Breast epithelium (tissue), 4 donors: ENCODE measurements at places on chromosomes 2 and 18. TPM values are rescaled to one million over a fixed set of nuclear protein-coding genes. Genes with fewer than 3 reads are reported as not detected.

- DNase-seq = no peak
Measured at GRCh38 chr2:30780776-30781330, 26.4 kb downstream of the CAPN13 start.

- DNase-seq = no peak
Measured at GRCh38 chr2:219073413-219074129, 12.8 kb upstream of the IHH start.

DNA sequence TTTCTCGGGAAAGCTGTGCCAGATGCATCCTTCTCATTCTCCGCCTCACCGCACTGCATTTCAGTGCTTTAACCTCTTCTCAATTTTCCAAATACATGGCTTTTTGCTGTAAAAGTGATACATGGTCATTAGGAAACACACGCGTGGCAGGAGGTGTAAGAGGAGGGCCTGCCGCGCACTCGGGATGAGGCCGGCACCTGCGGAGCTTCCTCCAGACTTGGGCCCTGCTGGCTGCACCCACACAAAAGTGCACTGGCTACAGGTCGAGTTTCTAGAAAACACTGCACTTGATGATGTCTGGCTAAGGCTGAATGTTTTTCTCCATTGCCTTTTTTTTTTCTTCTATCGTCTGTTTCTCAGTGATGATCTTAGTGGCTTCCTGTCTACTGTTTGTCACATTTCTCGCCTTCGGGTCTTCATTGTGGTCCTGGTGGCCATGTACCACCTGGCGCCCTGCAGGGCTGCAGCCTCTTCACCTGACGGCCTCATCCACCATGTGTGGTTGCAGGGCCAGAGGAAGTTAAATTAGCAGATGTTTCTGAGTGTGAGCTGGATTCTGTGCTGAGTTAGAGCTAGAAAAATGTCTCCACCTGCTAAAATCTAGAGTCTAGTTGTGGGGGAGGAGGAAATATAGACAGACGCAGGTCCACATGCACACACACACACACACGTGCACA, 7.6 kb downstream of the KCNG2 start:
- no peak for DNase-seq

GATA6 gene
- total RNA-seq = 11.1 TPM

MFSD2B gene
- total RNA-seq = not detected

DNA sequence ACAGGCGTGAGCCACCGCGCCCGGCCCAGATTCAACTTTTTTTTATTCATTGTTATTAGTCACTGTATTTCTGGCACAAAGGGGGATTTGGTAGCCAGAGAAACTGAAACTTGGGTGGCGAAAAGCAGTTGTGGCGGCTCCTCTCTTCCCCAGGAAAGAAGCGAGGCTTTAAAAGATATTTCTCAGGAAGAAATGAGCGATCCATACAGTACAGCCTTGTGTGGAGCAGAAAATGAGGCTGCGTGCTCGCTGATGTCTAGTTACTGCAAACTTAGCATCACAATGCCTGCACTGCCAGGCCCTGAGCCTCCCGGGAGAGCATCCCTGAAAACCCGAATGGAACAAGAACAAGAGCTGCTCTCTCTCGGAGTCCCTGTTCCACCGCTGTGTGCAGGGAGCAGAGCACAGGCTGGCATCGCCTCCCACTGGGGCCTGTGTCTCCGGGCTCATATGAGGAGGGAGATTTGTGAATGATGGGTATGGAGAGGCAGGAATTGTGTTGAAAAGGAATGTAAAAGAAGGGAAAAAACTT, 234.0 kb downstream of the ZNF516 start:
- no peak for DNase-seq

- no peak for DNase-seq
Measured at GRCh38 chr18:57077786-57078552, 68.9 kb upstream of the BOD1L2 start.

KCNG2 gene
- 1.6 TPM for total RNA-seq

DNA sequence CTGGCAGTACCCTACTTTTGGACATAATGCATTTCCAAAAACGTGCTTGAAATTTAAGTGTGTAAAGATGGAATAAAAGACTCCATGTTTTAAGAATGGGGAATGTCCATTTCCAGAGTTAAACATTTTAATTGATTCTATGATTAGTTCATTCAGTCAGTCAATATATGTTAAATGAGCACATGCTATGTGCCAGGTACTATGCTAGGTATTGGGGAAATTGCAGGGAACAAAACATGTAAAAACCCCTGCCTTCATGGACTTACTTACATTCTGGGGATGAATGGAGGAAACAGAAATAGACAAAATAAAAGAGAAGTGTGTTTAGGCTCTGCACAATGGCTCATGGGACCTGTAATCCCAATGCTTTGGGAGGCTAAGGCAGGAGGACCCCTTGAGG, 288.6 kb downstream of the MTX2 start:
- no peak for DNase-seq

DNA sequence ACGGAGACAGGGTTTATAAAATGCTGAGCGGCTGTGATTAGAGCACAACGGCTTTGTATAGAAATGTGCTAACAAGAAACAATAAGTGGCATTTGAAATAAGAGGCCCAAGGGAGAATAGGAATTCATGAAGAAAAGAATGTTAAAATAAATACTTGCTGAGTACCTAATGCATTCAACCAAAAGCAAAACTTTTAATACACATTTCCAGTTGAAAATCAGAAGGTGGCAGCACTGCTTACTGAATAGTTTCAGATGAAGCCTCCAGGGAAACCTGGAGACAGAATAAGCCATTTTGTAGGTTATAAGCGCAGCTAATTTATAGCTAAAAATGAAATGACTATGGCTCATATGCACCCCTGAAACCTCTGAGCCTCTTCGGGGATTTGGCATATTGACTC, 286.6 kb downstream of the DPP10 start:
- no peak for DNase-seq

KLF11 gene
- 27.5 TPM for total RNA-seq

DNA sequence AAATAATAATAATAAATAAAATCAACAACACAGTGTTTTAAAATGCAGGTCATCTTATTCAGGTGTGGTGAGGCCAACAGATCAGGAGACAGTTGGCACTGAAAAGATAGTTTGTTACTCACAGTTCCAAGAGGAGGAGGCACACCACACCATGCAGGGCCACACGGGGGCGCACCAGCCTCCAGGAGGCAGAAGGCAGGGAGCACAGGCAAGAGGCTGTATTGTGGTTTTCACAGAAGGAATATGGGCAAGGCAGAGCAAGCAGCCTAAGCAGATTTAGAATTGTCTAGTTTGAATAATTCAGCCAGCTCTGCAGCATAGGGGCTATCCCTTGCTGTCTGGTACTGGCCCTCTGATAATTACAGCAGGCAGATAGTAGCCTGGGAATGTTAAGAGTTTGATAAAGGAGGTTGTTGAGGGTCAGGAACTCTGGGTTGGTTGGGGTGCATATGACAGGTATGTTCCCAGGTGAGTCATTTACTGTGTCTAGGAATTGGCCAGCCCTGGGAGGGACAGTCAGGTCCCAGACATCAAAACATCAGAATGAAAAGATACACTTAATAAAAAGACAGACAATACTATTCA, 31.3 kb downstream of the KIAA2012 start:
- DNase-seq = no peak

UGT1A5 gene
- total RNA-seq = not detected

GRCh38 chr2:161423421-161424393, 7.6 kb downstream of the TBR1 start:
- DNase-seq = no peak

GRCh38 chr2:240787521-240788472, 32.2 kb downstream of the KIF1A start:
- no peak for DNase-seq

DNA sequence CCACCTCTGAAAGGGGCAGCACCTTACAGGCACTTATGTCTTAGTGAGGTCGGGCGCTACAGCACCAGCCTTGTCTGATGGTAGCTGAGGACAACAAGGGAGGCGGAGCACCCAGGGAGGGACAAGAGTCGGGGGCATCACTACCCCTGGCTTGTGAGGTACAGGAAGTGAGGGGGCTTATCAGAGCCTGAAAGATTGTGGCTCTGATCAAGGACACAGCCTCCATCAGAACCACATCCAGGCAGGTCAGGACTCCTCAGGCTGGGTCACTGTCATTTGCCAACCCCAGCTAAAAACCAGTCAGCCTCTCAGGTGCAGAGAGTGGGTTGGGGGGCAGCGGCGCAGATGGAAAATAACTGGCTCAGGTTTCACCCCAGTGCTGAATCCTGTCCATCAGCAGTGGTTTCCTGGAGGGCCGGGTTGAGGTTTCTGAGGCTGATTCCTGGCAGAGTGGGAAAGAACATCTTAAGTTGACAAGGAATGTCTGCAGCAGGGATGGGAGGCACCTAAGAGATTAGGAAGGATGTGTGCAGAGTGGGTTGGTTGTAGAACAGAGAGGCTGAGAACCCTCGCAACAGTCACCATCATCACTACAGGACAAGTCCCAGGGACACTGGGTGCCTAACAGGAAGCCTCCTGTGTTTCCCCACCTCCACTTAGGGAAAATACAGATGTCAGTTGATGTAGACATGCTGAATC, 45.3 kb downstream of the FBLN7 start:
- DNase-seq = no peak

DNA sequence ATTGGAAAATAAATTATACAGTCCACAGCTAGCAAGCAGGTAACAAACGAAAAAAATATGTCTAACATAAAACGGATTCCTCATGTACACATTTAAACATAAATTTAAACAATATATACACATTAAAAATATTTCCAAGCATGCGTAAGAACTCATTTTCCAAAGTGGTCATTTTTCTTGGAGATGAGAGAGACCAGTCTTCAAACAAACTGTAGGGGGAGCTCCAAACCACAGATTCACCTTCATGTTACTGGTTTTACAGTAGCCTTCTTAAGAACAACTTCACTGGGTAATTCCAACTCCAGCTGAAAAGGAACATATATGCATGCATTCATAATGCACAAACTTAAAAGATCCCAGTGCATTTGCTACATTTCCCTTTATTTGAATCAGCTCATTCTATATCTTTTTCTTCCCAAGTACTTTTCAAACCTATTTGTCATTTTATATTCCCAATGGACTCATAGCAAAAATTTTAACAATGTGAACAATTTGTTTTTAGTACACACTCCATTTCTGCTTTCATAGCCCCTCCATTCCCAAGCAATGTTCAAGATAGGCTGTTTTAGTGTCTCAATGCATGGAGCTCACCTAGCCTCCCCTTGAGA, 4.7 kb upstream of the STAMBP start:
- DNase-seq = no peak

DNA sequence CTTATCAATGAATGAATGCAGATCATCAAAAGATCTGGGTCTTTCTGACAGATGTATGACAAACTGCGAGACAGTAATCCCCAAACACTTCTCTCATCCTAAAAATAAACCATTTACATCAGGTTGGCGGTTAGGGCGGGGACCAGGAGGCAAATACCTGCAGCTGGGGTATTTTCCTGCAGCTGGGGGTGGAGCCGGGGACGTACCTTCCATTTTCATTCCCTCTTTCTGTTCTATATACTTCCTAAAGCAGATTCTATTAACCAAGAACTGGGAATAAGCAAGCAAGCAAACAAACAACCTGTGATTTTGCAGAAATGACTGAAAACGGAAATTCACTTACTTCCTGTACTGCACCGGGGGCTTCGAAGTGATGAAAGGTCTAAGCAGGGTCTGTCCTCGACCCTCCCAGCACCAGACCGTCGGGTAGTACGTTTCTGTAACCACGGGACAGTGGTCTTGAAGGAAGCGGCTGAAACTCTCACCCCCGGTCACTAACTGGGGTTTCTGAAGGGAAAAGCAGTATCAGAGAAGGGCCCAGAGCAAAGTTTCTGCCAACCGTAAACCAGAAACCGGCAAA, 1.2 kb downstream of the ABHD3 start:
- no peak for DNase-seq

LAMA1 gene
- 10.2 TPM for total RNA-seq

DNA sequence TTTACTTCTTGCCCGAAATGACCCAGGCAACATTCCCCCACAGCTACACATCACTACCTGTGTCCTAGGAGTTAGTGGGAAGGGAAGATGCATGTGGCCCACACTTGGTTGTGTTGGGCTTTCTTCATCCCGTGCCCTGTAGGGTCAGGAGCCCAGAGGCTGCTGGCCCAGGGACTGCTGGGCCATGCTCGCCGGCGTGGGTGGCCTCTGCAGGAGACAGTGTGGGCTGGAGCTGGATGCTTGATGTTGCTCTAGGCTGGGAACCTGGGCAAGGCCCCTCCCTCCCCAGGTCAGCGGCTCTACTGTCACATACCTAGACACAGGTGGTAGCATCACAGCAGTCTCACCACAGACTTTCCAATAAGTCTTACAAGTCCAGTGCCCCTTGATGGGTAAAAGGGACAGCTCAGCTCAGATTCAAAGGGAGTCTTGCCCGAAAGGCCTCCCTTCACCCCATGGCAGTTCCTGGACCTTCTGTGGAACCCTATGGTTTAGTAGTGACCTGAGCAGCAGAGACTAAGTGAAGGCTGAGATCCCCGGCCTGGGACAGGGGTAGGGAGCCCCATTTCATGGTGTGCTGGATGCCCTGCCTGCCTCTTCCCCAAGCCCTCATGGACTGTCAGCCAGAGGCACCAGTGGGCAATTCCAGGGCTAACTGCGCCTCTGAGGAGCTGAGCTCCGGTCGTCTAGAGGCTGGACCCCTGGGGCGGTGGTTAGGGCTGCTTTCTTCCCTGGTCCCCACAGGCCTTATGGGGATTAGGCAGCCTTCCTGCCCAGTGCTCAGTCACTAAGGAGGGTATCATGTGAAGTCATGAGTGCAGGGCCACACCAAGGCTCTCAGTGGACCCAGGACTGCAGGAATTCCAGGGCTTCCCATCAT, 45.4 kb upstream of the FAHD2A start:
- DNase-seq = peak; percentile 45

PROC gene
- total RNA-seq = not detected

GRCh38 chr2:45184606-45185005, 175.4 kb upstream of the SIX2 start:
- no peak for DNase-seq

GRCh38 chr2:75764611-75765010, 53.9 kb upstream of the GCFC2 start:
- DNase-seq = no peak

- peak; percentile 26 for DNase-seq
Measured at GRCh38 chr2:71510196-71510807, 56.9 kb downstream of the DYSF start.

- no peak for DNase-seq
Measured at GRCh38 chr2:19979932-19980331, 10.0 kb downstream of the WDR35 start.

GRCh38 chr2:219916281-219916680, 288.9 kb downstream of the SLC4A3 start:
- no peak for DNase-seq

PLGLB2 gene
- total RNA-seq = 2.7 TPM

GRCh38 chr18:44941516-44941915, 260.8 kb downstream of the SETBP1 start:
- DNase-seq = no peak

TTC32 gene
- total RNA-seq = 16.7 TPM
